ENCODE measurements at places on chromosomes 1 and 21. TPM values are rescaled to one million over a fixed set of nuclear protein-coding genes. Genes with fewer than 3 reads are reported as not detected.

DNA sequence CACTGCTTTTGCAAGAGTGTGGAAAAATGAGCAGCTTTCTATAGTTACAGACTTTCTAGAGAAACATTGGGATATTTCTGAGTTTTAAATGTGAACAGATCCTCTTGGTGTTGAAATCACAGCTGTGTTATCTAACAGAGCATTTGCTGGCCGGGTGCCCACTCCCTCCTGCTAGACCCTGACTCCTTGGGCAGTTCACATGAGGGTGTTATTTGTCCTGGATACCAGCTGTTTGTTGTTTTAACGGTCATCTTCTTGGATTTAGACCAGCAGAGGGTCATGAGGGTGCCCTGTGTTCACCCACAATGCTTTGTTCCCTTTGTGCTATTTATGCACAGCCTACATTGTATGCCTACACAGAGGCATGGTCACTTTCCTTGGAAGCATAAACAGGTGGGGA is 67.1 kb downstream of the CENPF start:
- DNase-seq, result peak; percentile 33

The HTR6 gene
- polyA plus RNA-seq, result not detected

The VHLL gene
- polyA plus RNA-seq, result not detected

The KIF26B gene
- 1.3 TPM for polyA plus RNA-seq

GRCh38 chr1:231059566-231060193 is 19.6 kb upstream of the FAM89A start:
- DNase-seq, result no peak

The RIMKLA gene
- 2.3 TPM for polyA plus RNA-seq

DNA sequence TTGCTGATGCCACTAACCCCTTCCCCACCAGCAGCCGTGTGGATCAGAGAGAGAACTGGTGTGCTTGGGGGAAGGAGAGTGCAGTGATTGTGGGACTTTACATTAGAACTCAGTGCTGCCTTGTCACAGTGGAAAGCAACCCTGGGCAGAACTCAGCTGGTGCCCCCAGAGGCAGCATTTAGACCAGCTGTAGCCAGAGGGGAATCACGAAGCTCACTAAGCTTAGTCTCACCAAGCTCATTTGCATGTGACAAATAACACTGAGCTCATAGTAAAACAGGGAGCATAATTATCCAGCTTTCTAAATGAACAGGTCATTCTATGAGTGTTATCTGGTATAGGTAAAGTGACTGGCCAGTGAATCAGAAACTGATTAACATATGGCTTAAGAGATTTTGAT is 9.8 kb upstream of the SMAP2 start:
- no peak for DNase-seq

GRCh38 chr1:156554971-156555370 is 17.4 kb downstream of the IQGAP3 start:
- DNase-seq, result no peak

- no peak for DNase-seq
Measured at GRCh38 chr1:247747616-247748015, 325 bp downstream of the OR14A2 start.

DNA sequence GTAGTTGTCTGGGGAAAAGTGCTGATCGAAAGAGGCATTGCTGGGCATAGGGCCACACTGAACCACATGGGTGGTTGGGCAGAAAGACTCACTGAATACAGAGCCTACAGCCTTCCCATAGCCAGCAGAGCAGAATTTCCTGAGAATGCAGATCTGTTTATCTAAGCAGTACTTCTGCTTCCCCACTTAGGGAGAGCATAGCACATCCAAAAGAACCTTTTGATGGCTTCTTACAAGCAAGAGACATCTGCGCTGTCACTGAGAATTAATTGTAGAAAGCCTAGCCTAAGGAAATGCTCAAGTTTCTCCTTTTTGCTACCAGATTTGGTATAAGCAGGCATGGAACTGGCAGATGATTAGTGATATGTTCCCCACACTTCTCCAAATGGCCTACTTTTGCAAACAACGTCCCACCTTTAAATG is 13.0 kb upstream of the KLHDC8A start:
- DNase-seq, result no peak

GRCh38 chr1:22296701-22297591 is 154.0 kb upstream of the WNT4 start:
- no peak for DNase-seq

DNA sequence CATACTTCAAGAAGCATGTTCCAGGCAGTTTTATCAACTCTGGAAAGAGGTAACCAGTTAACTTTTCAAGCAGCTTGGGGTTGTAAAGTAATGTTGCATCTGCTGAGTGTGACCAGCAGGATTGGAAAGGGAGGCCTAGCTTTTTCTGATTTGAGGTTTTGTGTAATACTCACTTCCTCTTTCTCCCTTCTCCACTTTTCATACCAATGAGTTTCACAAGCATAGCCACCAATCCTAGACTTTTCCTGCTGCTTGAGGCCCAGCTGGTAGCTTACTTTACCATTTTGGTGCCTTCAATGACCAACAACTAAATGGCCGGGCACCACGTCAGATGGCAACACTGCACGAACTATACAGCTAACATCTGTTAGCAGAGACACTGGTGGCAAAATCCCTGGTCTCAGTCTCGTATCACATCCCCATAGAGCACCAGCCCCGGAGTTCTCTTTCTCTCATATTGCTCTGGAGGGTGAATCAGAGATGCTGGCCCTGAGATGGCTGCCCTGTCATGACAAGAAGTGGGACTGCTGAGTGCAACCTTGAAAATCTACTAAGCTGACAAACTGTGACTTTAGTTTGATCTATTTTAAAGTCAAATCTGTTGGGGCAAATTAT is 14.8 kb upstream of the GPR88 start:
- no peak for DNase-seq

- no peak for DNase-seq
Measured at GRCh38 chr1:15305468-15305770, 58.4 kb downstream of the FHAD1 start.

DNA sequence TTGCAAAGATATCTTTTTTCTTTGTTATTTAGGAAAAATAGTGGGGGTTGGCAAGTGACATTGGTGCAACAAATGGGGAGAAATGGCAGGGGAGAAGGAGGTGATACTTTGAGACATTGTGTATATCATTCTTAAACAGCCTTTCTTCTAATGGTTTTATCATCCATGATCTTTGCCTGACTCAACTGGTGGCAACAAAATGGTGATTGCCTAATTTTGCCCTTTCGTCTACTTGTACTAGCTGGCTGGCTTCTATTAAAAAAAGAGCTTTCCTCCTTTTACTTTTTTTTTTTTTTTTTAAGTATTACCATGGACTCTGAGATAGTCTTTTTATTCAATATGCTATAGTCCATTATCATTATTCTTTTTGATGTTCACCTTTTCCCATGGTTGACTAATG is 27.7 kb downstream of the DESI2 start:
- no peak for DNase-seq

The KRTAP10-5 gene
- not detected for polyA plus RNA-seq

The PEAR1 gene
- 7.1 TPM for polyA plus RNA-seq

DNA sequence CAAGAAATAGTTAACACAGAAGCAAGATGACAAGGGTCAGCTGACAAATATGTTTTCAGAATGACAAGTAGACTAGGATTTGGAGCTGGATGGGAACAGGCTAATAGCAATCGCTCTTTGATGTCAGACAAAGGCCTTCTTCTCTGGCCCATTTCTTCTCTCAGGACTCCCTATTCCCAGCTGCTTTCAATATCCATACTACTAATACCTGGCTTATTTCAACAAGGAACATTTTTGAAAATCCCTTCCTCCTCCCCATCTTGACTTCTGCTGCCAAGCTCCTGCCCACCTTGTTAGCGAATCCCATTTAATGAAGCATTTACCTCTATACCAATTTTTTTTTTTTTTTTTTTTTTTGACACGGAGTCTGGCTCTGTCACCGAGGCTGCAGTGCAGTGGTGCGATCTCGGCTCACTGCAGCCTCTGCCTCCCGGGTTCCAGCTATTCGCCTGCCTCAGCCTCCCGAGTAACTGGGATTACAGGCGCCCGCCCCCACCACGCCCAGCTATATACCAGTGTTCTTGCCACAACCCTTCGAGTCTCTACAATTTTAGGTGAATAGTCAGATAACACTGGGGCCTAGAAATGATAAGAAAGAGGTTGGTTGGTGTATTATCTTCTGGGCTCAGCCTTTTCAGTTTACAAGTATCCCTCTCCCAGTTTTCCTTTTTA is 68.4 kb downstream of the MACF1 start:
- no peak for DNase-seq

GRCh38 chr1:195516036-195516435 is 1092.2 kb downstream of the KCNT2 start:
- DNase-seq, result no peak

DNA sequence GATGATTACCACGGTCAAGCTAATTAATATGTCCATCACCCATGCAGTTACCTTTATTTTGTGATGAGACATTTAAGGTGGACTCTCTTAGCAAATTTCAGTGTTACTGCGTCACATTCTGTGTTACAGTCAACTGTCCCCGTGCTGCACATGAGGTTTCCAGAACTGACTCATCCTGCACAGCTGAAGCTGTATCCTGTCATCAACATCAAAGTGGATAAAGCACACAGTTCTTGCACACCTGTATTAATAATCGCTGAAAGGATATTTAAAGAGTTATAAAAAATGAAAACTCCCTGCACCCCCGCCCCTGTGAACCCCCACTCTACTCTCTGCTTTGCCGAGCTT is 3.4 kb upstream of the KRTAP10-5 start:
- no peak for DNase-seq

GRCh38 chr1:116360429-116361173 is 12.4 kb upstream of the ATP1A1 start:
- no peak for DNase-seq

The PRR9 gene
- not detected for polyA plus RNA-seq

The SLC45A1 gene
- 1.3 TPM for polyA plus RNA-seq

DNA sequence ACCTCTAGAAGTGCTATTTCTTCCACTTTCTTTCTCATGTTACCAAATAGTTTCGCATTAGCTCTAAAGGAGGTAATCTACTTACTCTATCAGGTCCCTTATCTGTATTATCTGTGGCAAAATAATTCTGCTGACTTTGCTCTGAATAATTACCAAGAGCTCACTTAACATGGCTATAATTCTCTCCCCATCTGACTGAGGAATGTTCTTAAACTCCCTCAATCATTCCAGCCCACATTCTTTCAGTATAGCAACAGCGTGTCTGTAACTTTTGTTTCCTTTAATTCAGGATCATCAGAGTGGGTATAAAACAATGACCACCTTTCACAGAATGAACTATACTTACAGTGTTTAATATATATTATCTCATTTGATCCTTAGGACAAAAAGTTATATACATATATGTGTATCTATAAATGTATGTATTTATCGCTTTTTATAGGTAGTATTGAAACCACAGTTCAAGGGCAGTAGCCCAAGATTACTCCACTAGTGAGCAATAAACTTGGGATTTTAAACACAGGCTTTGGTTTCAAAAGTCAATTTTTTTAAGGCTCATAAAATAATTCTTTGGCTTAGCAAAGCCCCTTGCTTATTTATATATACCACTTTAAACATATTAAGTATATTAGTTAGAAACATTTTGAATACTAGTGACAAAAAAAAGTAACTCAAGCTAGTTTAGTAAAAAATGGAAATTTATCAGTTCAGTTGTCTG is 36.1 kb upstream of the ST6GALNAC3 start:
- DNase-seq, result no peak

DNA sequence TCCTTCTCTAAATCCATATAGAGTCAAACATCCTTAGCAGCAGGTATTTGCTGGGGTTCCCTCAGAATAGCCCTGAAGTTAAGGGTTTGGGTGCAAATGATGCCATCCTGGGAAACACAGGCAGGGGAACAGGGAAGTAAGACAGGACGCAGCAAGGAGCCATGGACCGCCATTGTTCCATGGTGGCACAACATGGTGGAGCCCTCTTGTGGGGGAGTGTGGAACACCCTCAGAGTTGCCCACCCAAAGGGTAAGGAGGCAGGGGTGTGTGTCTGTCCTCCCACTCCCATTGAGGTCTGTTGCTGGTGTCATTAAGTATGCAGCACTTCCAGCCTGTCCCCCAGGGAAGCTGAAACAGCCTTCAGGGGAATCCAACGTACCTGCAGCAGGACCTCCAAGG is 20.4 kb upstream of the RCAN1 start:
- no peak for DNase-seq

DNA sequence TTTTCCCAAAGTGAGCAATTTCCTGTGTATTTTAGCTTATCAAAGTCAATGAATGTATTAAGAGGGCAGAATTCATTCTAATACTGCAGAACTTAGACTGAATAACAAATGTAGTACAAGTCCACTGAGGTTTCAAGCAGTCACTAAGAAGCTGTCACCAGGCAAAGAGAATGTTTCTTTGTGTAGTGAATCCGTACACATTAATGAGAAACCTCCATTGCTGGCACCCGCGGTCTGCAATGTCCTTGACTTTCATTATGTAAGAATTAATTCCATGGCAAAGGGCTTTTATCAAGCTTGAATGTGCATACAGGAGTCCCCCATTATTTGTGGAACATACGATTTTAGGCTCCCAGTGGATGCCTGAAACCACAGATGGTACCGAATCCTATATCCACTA is 719.5 kb upstream of the TMPRSS15 start:
- DNase-seq, result no peak

GRCh38 chr1:17273096-17273495 is 24.2 kb downstream of the PADI3 start:
- DNase-seq, result no peak

DNA sequence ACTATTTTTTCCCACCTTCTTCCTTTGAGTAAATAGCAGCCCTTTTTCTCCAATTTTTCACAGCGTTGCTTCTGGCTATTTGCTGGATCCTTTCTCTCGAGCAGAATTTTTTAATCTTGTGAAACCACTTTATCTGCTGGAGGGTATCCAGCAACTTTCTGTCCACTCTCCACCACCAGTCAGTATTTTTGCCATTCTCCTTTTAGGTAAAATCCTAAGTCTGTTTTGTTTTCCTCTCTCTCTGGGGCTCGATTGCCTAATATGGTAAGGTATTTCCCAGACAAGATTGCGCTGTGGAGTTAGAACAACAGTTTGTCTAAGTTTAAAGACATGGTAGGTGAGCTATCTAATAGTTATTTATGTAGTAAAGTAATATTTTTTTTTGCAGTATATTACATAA is 156.9 kb downstream of the PPP1R12B start:
- no peak for DNase-seq

GRCh38 chr1:48581270-48581669 is 109.3 kb upstream of the SPATA6 start:
- DNase-seq, result no peak
